Esophagus squamous epithelium (tissue), 5 donors: ENCODE measurements at places on chromosomes 4 and X. TPM values are rescaled to one million over a fixed set of nuclear protein-coding genes. Genes with fewer than 3 reads are reported as not detected.

DNA sequence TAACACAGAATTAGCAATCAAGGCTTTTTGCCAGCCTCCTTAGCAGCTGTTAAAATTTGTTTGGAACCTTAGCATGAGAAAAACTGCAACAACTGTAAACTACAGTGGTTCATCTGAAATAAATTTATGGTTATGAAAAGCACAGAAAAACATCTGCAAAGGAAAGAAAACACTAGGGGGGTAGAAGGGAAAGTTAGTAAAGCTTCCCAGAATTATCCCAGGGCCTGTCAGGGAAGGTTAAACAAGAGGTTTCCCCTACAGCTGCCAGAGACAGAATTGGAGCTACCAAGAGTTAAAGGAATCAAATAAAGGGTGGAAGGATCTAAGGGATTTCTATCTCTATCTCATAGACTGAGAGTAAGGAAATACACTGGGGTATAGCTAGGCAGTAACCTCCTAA, 234.7 kb upstream of the DIAPH2 start:
- no peak overlapping the region for H3K4me3 ChIP-seq
- H3K27ac ChIP-seq = no peak overlapping the region
- no peaks in the 10 kb centered on the region for H3K4me1 ChIP-seq
- H3K36me3 ChIP-seq = no peaks in the 10 kb centered on the region
- H3K27me3 ChIP-seq = no peaks in the 10 kb centered on the region

SFRP2 gene
- 18.3 TPM for total RNA-seq

GRCh38 chr4:4680758-4681157, 138.9 kb upstream of the STX18 start:
- no peaks in the 10 kb centered on the region for H3K36me3 ChIP-seq
- no peaks in the 10 kb centered on the region for H3K27me3 ChIP-seq
- DNase-seq = no peak
- no peaks in the 10 kb centered on the region for H3K4me1 ChIP-seq
- H3K27ac ChIP-seq = no peak overlapping the region

GRCh38 chr4:27152703-27153102, 292.1 kb downstream of the STIM2 start:
- H3K4me1 ChIP-seq = no peaks in the 10 kb centered on the region
- H3K36me3 ChIP-seq = no peaks in the 10 kb centered on the region
- no peak overlapping the region for H3K27ac ChIP-seq
- H3K27me3 ChIP-seq = no peaks in the 10 kb centered on the region
- H3K4me3 ChIP-seq = no peak overlapping the region

- H3K36me3 ChIP-seq = no peaks in the 10 kb centered on the region
- H3K4me1 ChIP-seq = peaks cover 19% of the 10 kb centered on the region
- H3K27me3 ChIP-seq = peaks cover 97% of the 10 kb centered on the region
- peak overlapping the region; percentile 23 for H3K4me3 ChIP-seq
Measured at GRCh38 chr4:826508-827208, 729 bp upstream of the CPLX1 start.

YY2 gene
- 0.09 TPM for total RNA-seq

GYPB gene
- not detected for total RNA-seq

GRCh38 chr4:16006771-16007446, 43.9 kb upstream of the FGFBP2 start:
- no peak overlapping the region for H3K27ac ChIP-seq
- H3K36me3 ChIP-seq = no peaks in the 10 kb centered on the region
- no peaks in the 10 kb centered on the region for H3K27me3 ChIP-seq
- no peak for DNase-seq
- no peaks in the 10 kb centered on the region for H3K4me1 ChIP-seq
- no peak overlapping the region for H3K4me3 ChIP-seq

GPC3 gene
- total RNA-seq = 1.7 TPM

- H3K27ac ChIP-seq = no peak overlapping the region
- no peak overlapping the region for H3K4me3 ChIP-seq
- H3K4me1 ChIP-seq = no peaks in the 10 kb centered on the region
- no peaks in the 10 kb centered on the region for H3K27me3 ChIP-seq
- DNase-seq = no peak
Measured at GRCh38 chrX:23883737-23884354, 23.9 kb downstream of the APOO start.
